ENCODE measurements at places on chromosomes 13 and 19. TPM values are rescaled to one million over a fixed set of nuclear protein-coding genes. Genes with fewer than 3 reads are reported as not detected.
A peak's percentile ranks its signal among the peaks of the same experiment; 100 is the strongest.

DNA sequence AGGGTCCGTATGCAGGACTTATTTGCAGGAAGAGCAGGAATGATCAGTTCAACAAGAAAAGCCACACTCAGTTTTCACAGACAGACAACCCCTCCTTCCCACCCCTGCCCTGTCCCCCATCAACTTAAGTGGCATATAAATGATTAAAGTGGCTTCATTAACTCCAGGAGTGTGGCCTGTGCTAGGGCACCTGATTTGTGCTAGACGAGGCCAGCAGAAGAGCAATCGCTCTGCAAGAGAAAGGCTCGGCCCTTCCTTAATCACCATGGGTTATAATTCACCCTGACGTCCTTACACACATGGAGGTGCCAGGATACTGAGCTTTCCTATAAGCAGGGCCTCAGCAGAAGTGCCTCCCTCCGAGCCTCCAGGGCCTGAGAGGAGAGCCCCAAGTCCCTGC, 14.6 kb downstream of the C19orf12 start:
- no peaks in the 10 kb centered on the region for H3K36me3 ChIP-seq
- no peaks in the 10 kb centered on the region for H3K4me1 ChIP-seq
- no peak overlapping the region for H3K4me3 ChIP-seq
- no peaks in the 10 kb centered on the region for H3K27me3 ChIP-seq
- no peak for DNase-seq

GRCh38 chr19:42519108-42519507, 9.2 kb downstream of the CEACAM1 start:
- H3K36me3 ChIP-seq, result no peaks in the 10 kb centered on the region
- H3K27ac ChIP-seq, result no peak overlapping the region
- no peak overlapping the region for H3K4me3 ChIP-seq
- H3K27me3 ChIP-seq, result no peaks in the 10 kb centered on the region
- no peaks in the 10 kb centered on the region for H3K4me1 ChIP-seq
- no peak for DNase-seq

- H3K4me3 ChIP-seq, result peak overlapping the region; percentile 17
- peak; percentile 80 for DNase-seq
- no peaks in the 10 kb centered on the region for H3K27me3 ChIP-seq
Observed at GRCh38 chr19:17553256-17553655, 2.2 kb upstream of the COLGALT1 start.

- H3K36me3 ChIP-seq, result no peaks in the 10 kb centered on the region
- no peak for DNase-seq
- no peaks in the 10 kb centered on the region for H3K27me3 ChIP-seq
- H3K4me3 ChIP-seq, result no peak overlapping the region
- peaks cover 9% of the 10 kb centered on the region for H3K4me1 ChIP-seq
Observed at GRCh38 chr13:110942248-110942981, 27.5 kb upstream of the ANKRD10 start.

DNA sequence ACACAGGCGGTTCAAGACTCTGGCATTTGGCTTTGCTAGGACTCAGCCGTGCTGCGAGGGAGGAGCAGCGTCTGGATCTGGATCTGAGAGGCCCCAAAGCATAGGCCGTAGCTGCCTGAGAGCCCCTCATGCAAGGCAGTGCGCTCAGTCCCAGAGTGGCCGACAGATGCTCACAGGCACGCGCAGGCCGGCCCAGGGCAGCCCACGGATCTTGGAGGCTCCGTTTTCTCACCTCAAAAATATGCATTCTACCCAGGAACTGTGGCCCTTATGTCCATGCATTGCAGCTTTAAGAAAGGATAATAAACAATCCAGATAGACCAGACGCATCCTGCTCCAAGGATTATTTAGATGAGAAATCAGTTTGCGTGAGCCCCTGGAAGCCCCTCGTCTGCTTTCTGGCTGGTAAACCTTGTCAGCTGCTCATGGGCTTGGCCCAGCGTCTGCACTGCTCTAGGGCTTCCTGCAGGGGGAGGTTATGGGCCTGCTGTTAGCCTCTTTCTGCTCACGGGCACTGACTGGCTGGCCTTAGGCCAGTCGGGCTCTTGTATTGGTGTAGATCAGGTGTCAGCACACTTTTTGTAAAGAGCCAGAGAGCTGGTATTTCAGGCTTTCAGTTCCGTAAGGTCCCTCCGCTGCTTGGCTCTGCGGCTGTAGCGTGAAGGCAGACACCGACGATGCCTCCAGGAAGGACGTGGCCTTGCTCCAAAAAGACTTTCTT, 24.2 kb downstream of the TEX29 start:
- no peak overlapping the region for H3K4me3 ChIP-seq
- H3K36me3 ChIP-seq, result no peaks in the 10 kb centered on the region
- H3K4me1 ChIP-seq, result no peaks in the 10 kb centered on the region
- peak; percentile 43 for DNase-seq
- no peaks in the 10 kb centered on the region for H3K27me3 ChIP-seq
- no peak overlapping the region for H3K27ac ChIP-seq

DNA sequence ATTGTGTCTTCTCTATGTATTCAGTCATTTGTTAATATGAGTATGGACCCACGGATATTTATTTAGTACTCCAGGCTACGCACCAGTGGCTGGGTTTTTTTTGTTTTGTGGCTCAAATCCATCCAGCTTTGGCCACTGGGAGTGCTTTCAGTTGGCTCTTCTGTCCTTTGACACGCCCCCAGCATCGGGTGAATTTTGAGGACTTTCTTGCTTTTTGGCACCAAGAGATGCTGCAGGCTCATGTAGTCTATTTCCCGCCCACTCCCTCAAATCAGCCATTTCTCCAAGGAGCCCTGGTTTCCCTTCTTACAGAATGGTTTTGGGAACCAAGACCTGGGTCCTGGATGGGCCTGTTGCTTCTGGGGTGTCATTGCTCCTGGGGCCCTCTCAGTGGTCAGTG, 55.8 kb downstream of the SMARCA4 start:
- no peaks in the 10 kb centered on the region for H3K27me3 ChIP-seq
- H3K36me3 ChIP-seq, result peaks cover 69% of the 10 kb centered on the region
- no peak overlapping the region for H3K4me3 ChIP-seq
- DNase-seq, result no peak
- no peak overlapping the region for H3K27ac ChIP-seq
- no peaks in the 10 kb centered on the region for H3K4me1 ChIP-seq

GRCh38 chr19:14764401-14764800, 14.0 kb downstream of the ADGRE2 start:
- H3K4me1 ChIP-seq, result no peaks in the 10 kb centered on the region
- H3K27ac ChIP-seq, result no peak overlapping the region
- DNase-seq, result no peak

GRCh38 chr19:18771328-18772242, 19.5 kb downstream of the COMP start:
- peaks cover 12% of the 10 kb centered on the region for H3K4me1 ChIP-seq
- no peak overlapping the region for H3K27ac ChIP-seq
- no peaks in the 10 kb centered on the region for H3K27me3 ChIP-seq
- peak; percentile 23 for DNase-seq
- H3K36me3 ChIP-seq, result no peaks in the 10 kb centered on the region

GRCh38 chr19:9934132-9934950, 2.0 kb downstream of the OLFM2 start:
- no peak overlapping the region for H3K27ac ChIP-seq
- peaks cover 14% of the 10 kb centered on the region for H3K27me3 ChIP-seq
- no peaks in the 10 kb centered on the region for H3K36me3 ChIP-seq
- H3K4me1 ChIP-seq, result peaks cover 5% of the 10 kb centered on the region
- DNase-seq, result peak; percentile 89

GRCh38 chr13:102852556-102852955, 6.7 kb downstream of the ERCC5 start:
- no peaks in the 10 kb centered on the region for H3K36me3 ChIP-seq
- no peaks in the 10 kb centered on the region for H3K27me3 ChIP-seq
- H3K4me3 ChIP-seq, result no peak overlapping the region
- no peak for DNase-seq
- H3K27ac ChIP-seq, result no peak overlapping the region

GRCh38 chr13:102854675-102855074, 8.8 kb downstream of the ERCC5 start:
- H3K27me3 ChIP-seq, result no peaks in the 10 kb centered on the region
- H3K36me3 ChIP-seq, result peaks cover 5% of the 10 kb centered on the region
- H3K27ac ChIP-seq, result no peak overlapping the region
- no peak overlapping the region for H3K4me3 ChIP-seq
- no peak for DNase-seq

GRCh38 chr13:44402899-44403445, 29.3 kb downstream of the SERP2 start:
- DNase-seq, result no peak
- no peaks in the 10 kb centered on the region for H3K36me3 ChIP-seq
- H3K4me1 ChIP-seq, result peaks cover 21% of the 10 kb centered on the region
- no peaks in the 10 kb centered on the region for H3K27me3 ChIP-seq
- peak overlapping the region; percentile 5 for H3K4me3 ChIP-seq

DNA sequence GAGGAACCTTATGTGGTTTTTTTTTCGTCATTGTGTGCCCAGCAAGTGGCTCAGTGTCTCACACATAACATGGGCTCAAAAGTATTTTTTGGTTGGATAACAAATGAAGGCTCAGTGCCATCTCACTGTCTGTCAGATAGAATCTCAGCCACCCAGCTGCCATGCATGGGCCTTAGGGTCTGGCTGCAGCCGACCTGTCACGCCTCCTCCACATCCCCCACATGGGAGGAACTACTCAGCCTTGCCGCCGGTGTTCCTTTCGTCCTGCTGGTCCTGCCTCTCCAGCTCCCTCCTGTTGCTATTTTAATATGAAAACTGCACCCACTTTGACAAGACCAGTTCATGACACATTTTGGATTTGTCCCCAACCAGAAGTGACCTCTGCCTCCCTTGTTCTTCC, 121.2 kb downstream of the SHISA2 start:
- no peak overlapping the region for H3K4me3 ChIP-seq
- no peaks in the 10 kb centered on the region for H3K36me3 ChIP-seq
- no peaks in the 10 kb centered on the region for H3K27me3 ChIP-seq
- H3K27ac ChIP-seq, result no peak overlapping the region

- H3K27me3 ChIP-seq, result no peaks in the 10 kb centered on the region
- H3K4me3 ChIP-seq, result peak overlapping the region; percentile 18
- H3K4me1 ChIP-seq, result peaks cover 28% of the 10 kb centered on the region
- H3K36me3 ChIP-seq, result peaks cover 4% of the 10 kb centered on the region
Observed at GRCh38 chr13:99228737-99229691, 28.4 kb downstream of the UBAC2 start.

- peaks cover 18% of the 10 kb centered on the region for H3K27me3 ChIP-seq
- H3K4me3 ChIP-seq, result no peak overlapping the region
- no peaks in the 10 kb centered on the region for H3K4me1 ChIP-seq
- DNase-seq, result peak; percentile 58
Observed at GRCh38 chr13:37640499-37640898, 41.9 kb upstream of the POSTN start.

- no peaks in the 10 kb centered on the region for H3K4me1 ChIP-seq
- H3K36me3 ChIP-seq, result peaks cover 8% of the 10 kb centered on the region
- no peak overlapping the region for H3K27ac ChIP-seq
- H3K4me3 ChIP-seq, result no peak overlapping the region
- no peak for DNase-seq
- H3K27me3 ChIP-seq, result no peaks in the 10 kb centered on the region
Observed at GRCh38 chr19:57382806-57383488, 6.7 kb upstream of the ZNF548 start.

- no peak overlapping the region for H3K4me3 ChIP-seq
- H3K4me1 ChIP-seq, result peaks cover 11% of the 10 kb centered on the region
- no peak for DNase-seq
- no peaks in the 10 kb centered on the region for H3K27me3 ChIP-seq
- H3K27ac ChIP-seq, result no peak overlapping the region
Observed at GRCh38 chr13:90690458-90691080, 656.9 kb upstream of the MIR17HG start.

DNA sequence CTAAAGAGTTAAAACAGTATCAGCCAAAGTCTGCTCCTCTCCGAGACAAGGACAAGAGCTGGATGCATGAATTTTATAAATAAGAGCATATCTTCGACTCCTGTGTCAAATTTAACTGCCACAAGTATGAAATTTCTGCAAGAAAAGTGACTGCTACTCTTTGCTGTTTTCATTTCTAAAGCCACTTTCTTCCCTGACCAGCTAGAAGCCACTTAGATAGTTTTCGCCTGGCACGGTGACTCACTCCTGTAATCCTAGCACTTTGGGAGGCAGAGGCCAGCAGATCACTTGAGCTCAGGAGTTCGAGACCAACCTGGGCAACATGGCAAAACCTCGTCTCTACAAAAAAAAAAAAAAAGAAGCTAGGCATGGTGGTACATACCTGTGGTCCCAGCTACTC, 61.3 kb downstream of the ENOX1 start:
- no peak overlapping the region for H3K4me3 ChIP-seq
- H3K36me3 ChIP-seq, result no peaks in the 10 kb centered on the region

DNA sequence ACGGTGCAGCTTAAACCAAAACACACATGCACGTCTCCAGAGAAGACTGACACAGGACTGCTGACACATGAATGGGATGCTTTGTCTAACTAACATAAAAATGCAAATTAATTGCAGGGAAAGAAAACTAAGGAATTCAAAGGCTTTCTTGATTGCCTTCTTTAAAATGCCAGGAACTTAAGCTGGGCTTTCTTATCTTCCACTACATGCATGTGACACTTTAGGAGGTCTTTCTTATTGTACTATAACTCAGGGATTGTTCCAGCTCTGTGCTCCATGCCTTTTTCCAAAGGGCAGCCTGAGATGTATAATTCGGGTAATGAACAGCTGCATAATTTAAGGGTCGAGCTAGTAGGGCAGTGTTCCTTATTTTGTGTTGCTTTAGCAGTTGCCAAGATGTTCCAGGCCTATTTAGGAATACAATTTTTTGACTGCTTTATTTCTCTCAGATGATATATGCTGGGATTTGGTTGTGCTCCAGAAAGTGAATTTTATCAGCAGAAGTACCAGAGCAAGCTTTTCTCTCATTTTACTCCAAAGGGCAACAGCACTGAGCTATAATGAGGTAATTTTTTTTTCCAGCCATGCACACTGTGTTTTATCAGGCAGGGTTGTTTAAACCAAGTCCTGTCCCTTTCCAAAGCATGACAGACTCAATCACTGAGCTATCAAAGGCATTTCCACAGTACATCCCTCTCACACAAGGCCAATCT, 885.2 kb downstream of the PCDH9 start:
- H3K36me3 ChIP-seq, result no peaks in the 10 kb centered on the region
- H3K27ac ChIP-seq, result no peak overlapping the region
- no peak for DNase-seq
- no peak overlapping the region for H3K4me3 ChIP-seq
- peaks cover 12% of the 10 kb centered on the region for H3K4me1 ChIP-seq
- H3K27me3 ChIP-seq, result no peaks in the 10 kb centered on the region

KRTDAP gene
- total RNA-seq, result not detected

NKPD1 gene
- total RNA-seq, result 1.1 TPM

IZUMO2 gene
- total RNA-seq, result not detected

COL5A3 gene
- total RNA-seq, result 0.12 TPM

ONECUT3 gene
- total RNA-seq, result 1.4 TPM

RFPL4AL1 gene
- not detected for total RNA-seq

PAN3 gene
- total RNA-seq, result 21.8 TPM

MRPL54 gene
- 80.8 TPM for total RNA-seq

CNFN gene
- 4.1 TPM for total RNA-seq

ELAVL1 gene
- 111 TPM for total RNA-seq

NUP58 gene
- total RNA-seq, result 63.8 TPM

ATP4B gene
- not detected for total RNA-seq

C13orf46 gene
- 0.07 TPM for total RNA-seq

Data from PC-3 (cell line).